ENCODE measurements at places on chromosomes 5 and 9.

DNA sequence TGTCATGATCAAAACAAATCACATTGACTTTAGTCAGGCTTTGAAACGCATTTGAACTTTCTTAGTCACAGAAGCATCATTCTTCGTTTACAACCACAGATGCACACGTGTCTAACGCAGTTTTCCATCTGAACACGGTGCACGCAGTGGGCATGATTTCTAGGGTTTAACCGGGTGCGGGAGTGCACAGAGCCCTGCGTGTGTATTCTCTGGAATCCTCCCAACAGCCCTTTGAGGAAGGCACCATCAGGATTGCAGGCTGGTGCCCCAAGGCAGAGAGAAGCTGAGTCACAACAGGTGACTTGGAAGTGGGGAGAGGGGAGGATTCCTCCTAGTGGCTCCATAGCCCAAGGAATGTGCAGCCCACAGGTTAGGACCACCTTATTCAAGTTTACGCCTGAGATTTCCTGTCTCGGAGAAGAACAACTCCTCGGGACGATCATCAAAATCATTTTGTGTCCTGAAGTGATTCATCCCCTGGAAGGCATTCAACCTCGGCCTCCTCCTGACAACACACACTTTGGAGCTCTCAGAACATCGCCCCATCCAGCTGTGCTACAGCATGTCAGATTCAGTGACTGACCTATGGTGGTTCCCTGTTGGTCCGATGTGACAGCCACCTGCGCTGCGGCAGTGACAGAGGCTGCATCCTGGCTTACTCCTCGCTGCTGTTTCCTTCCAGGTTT, 13.1 kb downstream of the ROPN1L start:
- DNase-seq = no peak

DNA sequence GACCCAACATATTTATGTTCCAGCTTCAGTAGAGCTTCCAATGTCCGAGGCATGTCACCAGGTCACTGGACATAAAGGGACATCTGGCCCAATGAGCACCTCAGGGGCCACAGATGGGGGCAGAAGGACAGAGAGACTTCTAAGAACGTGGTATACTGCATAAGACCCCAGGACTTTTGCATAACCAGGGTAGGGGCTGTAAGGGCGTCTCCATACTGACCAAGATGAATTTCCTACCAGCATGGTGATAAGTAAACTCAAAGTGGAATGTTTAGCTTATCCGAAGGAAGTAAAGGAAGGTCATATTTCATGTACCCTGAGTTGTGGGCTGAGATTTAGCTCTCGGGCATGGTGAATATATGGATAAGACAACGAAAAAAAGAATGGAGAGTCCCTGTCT, 17.5 kb upstream of the COL27A1 start:
- DNase-seq = no peak

DNA sequence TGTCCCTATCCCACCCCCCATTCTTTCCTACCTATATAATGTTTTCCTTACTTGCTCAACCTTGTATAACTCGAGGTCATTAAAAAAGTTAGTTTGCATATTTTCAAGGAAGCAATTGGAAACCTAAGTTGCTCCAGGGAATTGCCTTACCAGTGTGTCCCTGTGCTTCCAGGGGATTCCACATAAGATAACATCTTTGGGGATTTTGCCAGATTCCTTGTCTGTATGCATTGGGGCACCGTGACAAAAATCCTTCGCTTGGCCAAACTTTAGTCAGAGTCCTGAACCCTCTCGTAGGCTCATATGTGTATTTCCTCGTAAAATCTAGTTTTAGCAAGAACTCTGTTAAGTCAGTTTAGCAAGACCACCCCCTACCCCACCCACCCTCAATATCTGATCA, 14.7 kb upstream of the OSMR start:
- DNase-seq = no peak

DNA sequence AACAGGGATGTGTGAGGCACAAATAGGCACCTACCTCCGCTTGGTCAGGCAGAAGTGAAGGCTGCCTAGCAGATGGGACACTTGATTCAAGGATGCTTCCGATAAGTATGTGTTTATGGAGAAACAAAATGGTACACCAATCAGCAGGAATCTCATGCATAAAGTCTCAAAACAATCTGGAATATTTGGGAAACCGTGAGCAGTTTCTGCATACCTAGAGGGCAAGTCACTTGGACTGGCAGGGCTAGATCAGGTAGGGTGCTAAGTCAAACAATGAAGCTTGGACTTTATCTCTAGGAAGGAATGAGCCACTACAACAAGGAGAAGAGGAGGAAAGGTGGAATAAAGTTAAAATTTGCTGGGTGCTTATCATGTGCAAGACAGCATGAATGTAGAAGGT, 5.5 kb downstream of the EPB41L4A start:
- no peak for DNase-seq

- DNase-seq = no peak
These were observed 254.8 kb upstream of the PANK3 start for GRCh38 chr5:168833936-168834335.

- DNase-seq = no peak
These were observed 84.0 kb downstream of the COL5A1 start for GRCh38 chr9:134725605-134725940.

DNA sequence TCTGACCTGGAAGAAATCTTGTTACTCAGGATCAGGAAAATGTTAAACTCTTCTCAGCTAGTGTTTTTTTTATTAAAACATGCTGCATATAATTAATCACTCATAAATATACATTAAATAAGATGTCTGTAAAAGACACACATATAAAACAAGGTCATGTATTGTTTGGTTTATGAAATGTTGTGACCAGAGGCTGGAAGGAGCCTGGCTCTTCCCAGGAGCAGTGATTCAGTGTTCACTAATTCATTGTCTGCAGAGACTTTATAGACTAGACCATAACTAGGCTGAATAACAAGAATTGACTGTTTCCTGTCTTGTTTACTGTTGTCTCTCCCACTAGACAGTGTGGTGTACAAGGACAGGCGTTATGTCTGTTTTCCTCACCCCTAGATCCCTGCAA, 49.1 kb upstream of the ANKRD55 start:
- no peak for DNase-seq

DNA sequence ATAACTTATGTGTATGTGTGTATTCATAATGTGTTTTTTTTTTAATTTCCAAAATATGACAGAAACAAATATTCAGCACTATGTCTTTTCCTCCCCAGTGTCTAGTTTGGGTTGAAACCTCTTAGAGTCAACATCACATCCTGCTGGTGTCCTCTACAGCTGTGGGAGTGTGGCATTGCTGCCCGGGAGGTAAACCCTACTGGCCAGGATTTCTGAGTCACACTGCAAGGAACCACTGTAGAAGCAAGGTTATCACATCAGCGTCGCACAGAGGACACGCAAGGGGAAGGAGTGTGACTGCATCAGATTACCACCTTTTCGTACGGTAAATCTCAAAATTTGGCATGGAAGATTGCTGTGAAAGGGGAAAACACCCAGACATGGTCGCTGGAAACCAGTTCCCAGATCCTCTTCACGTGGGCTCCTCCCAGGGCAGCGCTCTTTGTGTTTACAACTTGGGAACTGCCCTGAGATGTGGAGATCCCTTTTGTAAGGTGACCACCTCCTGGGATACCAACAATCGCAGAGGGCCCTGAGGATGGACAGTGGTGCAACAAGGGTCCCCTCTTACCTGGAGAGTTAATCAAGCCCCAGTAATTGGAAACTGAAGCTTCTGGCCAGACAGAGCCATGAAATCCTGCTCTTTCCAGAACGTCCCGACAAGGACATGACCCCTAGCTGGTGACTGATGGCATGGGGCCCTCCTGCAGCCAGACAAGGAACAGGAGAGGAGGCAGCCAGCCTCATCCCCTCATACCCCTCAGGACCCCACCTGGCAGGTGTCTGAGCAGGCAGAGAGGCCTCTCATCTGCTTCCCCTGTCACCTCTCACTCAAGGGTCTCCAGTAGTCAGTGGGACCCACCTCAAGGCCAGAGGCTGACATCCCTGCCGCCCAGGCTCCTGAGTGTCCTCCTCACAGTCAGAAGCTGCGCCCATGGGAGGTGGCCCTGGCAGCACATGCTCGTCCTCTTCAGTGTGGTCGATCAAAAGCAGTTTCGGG, 194.7 kb downstream of the MED10 start:
- no peak for DNase-seq

DNA sequence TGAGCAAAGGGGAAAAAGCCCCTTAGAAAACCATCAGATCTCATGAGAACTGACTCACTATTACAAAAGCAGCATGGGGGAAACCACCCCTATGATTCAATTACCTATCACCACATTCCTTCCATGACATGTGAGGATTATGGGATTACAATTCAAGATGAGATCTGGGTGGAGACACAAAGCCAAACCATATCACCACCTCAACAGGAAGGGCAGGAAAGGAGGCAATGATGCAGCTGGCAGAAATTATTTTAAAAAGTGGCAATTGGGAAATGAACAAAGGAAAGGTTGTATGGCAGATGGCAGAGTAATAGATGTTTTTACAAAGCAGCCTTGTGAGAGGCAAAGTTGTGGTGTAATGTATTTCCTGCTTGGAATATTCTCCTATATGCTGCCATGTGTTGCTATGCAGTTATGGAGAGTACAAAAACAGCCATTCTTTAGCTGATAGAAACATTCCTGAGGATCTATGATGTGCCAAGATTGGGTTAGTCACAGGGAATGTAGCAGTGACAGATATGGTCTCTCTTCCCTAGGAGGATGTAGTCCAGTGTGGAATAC, 138.8 kb downstream of the SMC2 start:
- DNase-seq = no peak

GRCh38 chr5:109410389-109411148, 795 bp upstream of the PJA2 start:
- no peak for DNase-seq

DNA sequence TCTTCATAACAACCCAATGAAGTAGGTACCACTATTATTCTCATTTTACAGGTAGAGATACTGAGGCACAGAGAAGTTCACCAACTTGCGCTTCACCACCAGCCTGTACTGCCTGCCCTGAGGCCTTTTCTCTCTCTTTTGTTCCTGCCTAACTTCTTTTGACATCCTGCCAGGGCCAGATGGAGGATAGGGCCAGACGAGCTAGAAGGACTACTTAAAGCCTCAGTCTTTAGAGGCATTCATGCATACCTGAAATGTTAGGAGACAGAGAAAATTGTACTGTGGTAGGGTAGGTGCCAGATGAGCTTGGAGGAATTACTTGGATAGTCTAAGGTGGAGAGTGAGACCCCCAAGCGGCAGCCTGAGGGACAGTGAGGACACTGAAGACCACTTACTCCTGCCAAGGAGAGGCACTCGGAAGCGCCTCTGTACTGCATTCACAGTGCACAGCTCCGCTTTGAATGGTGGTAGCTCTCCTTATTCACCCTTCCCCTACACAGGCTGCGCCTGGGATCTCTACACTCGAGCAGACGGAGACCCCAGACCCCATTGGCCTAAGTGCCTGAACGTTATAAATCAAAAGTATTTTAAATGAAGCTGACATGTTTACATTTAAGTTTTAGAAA, 6.2 kb upstream of the ORM1 start:
- no peak for DNase-seq

DNA sequence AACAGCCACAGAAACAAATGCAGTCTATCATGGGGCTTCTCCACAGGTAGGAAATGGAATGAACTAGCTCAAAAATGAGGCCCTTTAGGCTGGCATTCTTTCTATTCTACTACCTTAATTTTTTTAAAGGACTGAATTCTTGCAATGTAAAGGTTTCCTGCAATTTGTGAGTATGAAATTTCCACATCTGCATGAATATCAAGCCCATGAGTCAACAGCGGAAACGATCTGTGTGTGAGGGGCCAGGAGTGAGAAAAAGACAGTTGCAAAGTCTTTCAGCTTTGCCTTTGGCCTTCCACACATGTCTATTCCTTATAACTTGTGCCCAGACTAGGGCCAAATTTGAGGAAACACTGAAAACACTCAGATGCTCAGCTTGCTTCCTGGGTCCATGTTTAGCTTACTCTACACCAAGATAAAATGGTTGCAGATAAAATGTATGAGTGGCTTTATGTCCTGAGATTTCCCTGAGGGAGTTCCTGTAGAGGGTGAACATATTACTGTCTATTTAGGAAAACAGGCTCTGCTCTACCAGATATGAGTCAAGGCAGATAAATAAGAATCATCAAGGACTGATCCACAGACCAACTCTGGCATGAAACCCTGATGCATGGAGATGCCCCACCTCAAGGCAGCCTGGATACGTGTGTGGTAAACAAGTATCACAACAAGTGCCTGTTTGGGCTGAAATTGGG, 46.5 kb downstream of the RETREG1 start:
- DNase-seq = no peak

DNA sequence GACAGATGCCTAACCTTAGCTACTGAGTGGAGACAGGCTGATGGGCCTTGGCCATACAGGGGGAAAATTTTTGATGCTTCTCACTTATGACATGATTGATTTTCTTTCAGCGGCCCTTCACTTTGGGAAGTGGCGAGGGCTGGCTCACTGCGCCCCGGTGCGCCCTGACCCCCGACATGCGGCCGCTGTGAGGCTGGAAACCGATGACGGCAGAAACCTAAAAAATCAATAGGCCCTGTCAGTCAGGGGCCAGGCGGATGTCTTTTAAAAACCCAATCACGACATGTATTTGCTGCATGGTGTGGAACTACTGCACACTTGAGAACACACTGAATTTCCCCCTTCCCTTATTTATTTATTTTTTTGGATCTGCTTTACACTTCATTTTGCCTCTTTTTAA, 121.7 kb downstream of the EBF1 start:
- DNase-seq = no peak
